ENCODE measurements at places on chromosomes 4 and X. TPM values are rescaled to one million over a fixed set of nuclear protein-coding genes. Genes with fewer than 3 reads are reported as not detected.

GRCh38 chr4:38619316-38619715 lies 44.7 kb upstream of the KLF3 start:
- no peak for DNase-seq

LNX1 gene
- total RNA-seq, result 0.62 TPM

NR3C2 gene
- 0.46 TPM for total RNA-seq

DNA sequence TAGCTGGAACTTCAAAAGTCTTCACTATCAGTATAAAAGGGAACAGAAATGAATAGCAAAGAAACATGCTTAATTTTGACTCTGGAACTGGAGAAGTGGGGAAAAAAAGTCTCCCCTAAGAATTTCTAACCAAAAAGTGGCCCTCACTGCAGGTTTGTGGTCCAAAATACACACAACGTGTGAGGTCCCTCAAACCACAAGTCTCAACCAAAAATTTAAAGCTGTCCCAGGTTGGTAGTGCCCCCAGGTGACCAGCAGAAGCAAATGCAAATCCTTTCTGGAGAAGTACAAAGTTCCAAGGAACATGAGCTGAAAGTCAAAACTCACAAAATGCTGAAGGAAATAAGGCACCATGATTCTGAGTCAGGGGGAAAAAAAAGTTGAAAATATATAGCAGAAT lies 23.6 kb upstream of the VAMP7 start:
- DNase-seq, result no peak

- no peak for DNase-seq
These were observed 438.1 kb downstream of the INPP4B start for GRCh38 chr4:142408003-142408441.

DNA sequence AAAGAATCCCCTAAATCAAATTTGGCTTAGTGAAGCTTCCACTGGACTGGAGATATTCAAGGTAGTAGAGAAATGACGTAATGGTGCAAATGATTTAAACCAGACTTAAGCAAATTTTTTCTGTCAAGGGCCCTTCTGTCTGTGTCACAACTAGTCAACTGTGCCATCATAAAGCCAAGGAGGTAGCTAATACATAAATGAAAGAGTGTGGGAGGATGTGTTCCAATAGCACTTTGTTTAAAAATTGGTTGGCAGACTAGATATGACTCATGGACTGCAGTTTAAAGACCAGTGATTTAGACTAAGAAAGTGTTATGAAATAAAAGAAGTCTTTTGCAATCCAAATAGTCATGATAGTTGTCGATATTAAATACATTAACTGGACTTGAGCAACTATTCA lies 24.3 kb upstream of the TEX13C start:
- DNase-seq, result no peak

DNA sequence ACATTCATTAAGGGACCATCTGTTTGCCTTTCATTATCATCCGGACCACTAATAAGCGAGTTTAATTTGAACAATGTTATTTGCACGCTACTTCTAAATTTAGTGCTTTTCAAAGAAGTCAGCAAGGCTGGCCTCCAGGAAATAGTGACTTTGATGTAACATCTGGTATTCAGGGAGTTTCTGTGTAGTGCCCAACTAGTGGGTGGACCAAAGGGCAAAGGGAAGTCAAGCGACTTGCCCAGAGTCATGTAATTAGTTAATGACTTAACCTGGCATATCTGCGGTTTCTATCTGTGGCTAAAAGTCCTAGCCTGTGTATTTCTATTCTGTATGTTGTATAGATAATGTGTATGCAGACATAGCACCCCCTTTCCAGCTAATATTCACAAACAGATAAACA lies 56.3 kb upstream of the LCORL start:
- no peak for DNase-seq

- no peak for DNase-seq
These were observed 315.3 kb upstream of the HS3ST1 start for GRCh38 chr4:11743976-11744375.

IL13RA1 gene
- 56.6 TPM for total RNA-seq

GRCh38 chrX:110041980-110042379 lies 39.1 kb downstream of the TMEM164 start:
- no peak for DNase-seq

KLHL4 gene
- total RNA-seq, result 0.13 TPM

NLGN4X gene
- not detected for total RNA-seq

Data from HepG2 (cell line).